ENCODE measurements at places on chromosomes 3 and 15.

GRCh38 chr3:64023861-64024223, 548 bp upstream of the PSMD6 start:
- DNase-seq, result no peak

GRCh38 chr3:47803480-47804025, 615 bp downstream of the DHX30 start:
- DNase-seq, result no peak

GRCh38 chr15:63603516-63603915, 6.3 kb downstream of the FBXL22 start:
- DNase-seq, result no peak

- DNase-seq, result no peak
These were observed 473 bp upstream of the COMMD2 start for GRCh38 chr3:149752788-149753136.

DNA sequence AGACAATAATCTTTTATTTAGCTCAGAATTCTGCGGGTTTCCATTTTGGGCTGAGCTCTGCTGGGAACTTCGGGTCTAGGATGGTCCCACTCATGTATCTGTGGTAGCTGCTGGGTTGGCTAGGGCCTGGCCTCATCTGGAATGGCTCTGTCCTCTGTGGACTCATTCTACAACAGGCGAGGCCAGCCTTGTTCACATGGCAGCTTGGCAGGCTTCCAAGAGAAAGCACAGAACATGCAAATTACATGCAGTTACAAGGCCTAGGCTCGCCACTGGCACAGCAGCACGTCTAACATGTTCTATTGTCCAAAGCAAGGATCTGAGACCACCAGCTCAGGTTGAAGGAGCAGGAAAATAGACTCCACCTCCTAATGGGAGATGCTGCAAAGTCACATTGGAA, 431.4 kb downstream of the PDCD6IP start:
- DNase-seq, result no peak

GRCh38 chr3:27253831-27254230, 115.4 kb downstream of the NEK10 start:
- no peak for DNase-seq

DNA sequence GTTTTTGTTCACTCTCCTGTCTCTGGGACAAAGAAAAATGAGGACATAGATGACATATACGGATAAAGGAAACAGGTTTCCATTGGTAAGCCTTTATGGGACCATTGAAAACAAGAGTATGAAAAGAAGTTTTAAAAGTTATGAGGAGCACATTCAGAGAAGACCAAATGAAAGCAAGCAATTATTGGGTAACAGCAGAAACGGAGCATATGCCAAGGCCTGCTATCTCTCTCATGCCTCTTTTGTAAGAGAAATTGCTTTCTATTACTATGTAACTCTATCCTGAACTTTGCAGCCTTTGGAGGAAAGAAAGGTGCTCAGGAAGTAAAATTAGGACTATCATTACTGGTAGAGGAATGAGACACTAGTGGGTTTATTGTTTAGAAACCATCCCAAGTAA, 14.9 kb upstream of the DPH6 start:
- no peak for DNase-seq

GRCh38 chr3:152742368-152743347, 92.3 kb upstream of the P2RY1 start:
- DNase-seq, result no peak

DNA sequence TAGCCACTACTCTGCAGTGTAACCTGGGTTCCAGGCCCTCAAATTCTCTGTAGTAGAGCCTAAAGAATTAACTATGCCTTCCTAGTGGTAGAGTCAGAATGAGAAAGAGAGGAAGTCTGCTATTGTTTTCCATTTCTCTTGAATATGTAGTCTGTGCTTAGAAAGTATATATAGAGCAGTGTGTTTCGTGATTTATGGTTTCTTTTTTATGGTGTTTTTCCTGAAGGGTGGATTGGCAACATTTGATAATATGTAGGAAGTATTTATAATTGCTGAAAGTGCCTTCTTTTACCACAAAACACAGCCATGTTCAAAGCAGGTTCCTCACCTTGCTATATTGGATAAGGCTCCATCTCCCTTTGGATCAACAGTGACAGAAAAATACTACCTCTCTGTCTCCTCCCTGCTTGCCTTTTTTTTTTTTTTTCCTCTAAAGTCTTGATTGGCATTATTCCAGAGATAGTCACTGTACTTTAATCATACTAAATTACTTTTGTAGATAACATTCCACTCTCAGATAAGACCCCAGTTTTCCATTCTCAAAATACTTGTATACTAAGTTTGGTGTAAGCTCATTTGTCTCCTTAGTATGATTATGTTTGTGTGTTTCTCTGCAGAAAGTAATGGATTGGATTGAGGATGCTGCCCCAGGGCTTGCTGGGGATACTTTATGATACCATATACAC, 47.8 kb downstream of the IQGAP1 start:
- no peak for DNase-seq

GRCh38 chr3:78633626-78634025, 1134.2 kb downstream of the ROBO1 start:
- no peak for DNase-seq

- DNase-seq, result no peak
These were observed 53.6 kb upstream of the SYN2 start for GRCh38 chr3:11950576-11950975.

GRCh38 chr15:32861761-32862160, 144.0 kb downstream of the GREM1 start:
- DNase-seq, result no peak

GRCh38 chr15:52057996-52058395, 39.0 kb downstream of the MAPK6 start:
- no peak for DNase-seq

GRCh38 chr15:40369474-40369869, 11.5 kb downstream of the DISP2 start:
- DNase-seq, result no peak

- DNase-seq, result no peak
These were observed 22.7 kb upstream of the IREB2 start for GRCh38 chr15:78415284-78415683.

DNA sequence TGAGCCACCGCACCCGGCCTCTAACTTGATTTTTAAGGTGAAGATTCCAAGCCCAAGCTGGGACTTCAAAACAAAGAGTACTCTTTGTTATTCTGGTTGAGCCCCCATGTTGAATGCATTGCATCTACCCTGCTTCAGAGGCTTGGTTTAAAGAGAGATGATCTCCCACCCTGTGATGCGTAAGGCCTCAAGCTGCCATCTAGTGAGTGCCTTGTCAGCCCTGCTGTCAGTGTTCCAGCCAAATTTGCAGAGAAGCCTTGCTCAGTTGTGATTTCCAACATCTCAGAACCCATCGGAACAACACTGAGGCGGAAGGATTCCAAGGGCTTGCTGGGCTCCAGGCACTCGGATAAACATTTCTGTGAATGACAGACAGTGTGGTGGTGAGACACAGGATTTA, 210.7 kb upstream of the RGMA start:
- DNase-seq, result no peak

- no peak for DNase-seq
These were observed 47.4 kb upstream of the ZBTB20 start for GRCh38 chr3:115194476-115194875.

DNA sequence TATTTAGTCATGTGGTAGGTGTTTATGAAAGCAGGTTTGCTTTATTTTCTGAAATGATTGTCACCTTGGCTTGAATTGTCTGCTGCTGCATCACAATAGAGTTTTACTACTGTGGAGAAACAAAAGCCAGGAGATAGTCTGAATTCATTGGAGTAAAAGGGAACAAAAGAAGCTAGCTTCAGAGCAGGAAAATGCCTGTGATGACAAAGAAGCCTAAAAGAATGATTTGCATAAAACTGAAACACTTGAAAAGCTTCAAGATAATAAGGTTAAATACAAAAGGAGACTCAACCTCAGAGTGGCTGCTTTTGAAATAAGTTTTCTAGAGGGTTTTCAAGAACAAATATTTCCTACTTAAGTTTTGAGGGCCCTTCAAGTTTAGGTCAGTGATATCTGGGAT, 138.3 kb downstream of the PTPRG start:
- no peak for DNase-seq

- no peak for DNase-seq
These were observed 338.1 kb upstream of the TGFBR2 start for GRCh38 chr3:30268288-30268687.

GRCh38 chr15:87755226-87755625, 501.3 kb downstream of the NTRK3 start:
- no peak for DNase-seq

DNA sequence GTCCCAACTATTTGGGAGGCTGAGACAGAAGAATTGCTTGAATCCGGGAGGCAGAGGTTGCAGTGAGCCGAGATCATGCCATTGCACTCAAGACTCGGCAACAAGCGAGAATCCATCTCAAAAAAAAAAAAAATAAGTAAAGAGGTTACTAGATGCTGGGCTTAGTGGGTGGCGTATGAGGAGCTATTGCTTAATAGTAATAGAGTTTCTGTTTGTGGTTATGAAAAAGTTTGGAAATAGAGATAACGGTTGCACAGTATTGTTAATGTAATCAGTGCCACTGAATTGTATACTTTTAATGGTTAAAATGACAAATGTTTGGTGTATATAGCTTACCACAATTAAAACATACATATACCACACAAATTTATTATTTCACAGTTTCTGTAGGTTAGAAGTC, 14.7 kb upstream of the HHATL start:
- no peak for DNase-seq

DNA sequence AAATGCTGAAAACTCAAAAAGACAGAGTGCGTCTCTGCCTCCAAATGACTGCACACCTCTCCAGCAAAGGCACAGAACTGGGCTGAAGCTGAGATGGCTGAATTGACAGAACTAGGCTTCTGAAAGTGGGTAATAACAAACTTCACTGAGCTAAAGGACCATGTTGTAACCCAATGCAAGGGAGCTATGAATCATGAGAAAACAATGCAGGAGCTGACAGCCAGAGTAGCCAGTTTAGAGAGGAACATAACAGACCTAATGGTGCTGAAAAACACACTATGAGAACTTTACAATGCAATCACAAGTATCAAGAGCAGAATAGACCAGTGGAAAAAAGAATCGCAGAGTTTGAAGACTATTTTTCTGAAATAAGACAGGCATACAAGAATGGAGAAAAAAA, 10.1 kb upstream of the AVEN start:
- no peak for DNase-seq

DNA sequence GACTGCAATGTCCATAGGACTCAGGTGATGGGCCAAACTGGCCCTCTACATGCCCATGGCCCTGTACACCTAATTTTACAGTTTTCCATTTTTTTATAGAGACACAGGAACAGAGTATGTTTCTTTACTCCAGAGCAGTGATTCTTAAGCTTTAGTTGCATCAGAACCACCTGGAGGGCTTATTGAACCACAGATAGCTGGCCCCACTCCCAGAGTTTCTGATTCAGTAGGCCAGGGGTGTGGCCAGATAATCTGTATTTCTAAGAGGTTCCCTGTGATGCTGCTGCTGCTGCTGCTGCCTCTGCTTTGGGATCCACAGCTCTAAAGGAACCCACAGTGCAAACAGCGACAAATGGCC, 5.1 kb downstream of the RBP1 start:
- DNase-seq, result no peak

DNA sequence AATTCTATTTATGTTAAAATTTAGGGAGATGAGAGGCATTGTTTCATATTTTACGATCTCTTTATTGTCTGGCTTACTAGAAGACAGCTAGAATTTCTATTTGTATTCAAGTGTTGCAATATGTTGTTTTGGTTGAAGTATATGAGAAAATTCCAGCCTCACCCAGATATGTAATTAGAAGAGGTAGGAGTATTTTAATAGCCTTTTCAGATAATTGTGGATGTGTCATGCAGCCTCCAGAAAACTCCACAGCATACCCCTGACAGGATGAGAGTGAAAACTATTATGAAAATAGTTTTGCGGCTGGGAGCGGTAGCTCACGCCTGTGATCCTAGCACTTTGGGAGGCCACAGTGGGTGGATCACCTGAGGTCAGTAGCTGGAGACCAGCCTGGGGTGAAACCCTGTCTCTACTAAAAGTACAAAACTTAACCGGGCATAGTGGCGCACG, 21.5 kb upstream of the USP3 start:
- DNase-seq, result no peak

GRCh38 chr3:155350571-155350970, 57.1 kb upstream of the STRIT1 start:
- DNase-seq, result no peak

DNA sequence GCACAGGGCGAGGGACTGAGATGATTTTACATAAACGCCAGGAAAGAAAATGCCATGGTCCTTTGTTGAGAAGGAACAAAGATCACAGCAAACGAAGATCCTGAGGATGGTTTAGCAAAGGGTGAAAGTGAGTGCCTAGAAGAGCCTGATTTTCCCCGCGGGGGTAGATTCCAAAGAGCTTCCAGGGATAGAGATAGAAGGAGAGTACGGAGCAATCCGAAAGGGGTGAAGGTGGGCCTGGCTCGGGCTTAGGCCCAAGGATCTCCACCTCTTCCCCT, 977 bp downstream of the CDC25A start:
- DNase-seq, result no peak

GRCh38 chr3:171343693-171344092, 116.5 kb downstream of the TNIK start:
- no peak for DNase-seq

DNA sequence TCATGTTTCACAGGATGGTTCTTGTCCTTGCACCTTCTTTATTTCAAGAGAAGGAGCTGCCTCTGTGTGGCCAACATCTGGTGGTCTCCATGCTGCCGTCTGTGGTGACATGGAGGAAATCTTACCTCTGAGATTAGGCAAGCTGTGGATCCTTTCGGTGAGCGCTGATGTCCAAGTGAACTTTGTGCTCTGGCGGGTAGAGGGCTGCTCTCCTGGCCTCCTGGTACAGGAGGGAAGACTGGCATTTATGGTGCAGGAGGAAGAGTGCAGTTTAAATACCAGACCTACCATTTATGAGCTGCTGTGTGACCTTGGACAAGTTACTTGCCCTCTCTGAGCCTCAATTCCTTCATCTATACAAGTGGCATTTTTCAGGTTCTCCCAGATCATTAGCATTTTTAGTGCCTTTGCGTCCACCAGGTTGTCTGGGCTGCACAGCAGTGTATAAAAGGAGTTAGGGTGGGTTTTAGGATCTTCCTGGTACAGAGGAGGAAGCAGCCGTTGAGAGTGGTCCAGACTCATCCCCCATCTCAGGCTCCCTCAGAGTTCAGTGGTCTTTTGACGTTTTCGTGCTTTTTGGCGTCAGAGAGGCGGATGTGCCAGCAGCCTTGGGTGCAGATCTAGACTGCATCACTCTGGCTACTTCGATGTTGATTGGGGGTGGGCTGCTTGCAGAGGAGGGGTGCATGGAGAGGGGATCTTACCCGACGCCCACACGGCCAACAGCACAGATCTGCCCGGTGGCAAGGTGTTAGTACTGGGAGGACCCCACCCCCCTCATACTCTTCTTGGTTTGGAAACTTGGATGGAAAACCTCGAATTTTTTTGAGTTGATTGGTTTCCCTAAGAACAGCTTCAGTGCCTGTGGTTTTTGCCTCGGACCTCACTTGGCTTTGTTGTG, 162.2 kb downstream of the ITPR1 start:
- DNase-seq, result no peak

- no peak for DNase-seq
These were observed 21.1 kb upstream of the ATP8B4 start for GRCh38 chr15:50140098-50140497.

DNA sequence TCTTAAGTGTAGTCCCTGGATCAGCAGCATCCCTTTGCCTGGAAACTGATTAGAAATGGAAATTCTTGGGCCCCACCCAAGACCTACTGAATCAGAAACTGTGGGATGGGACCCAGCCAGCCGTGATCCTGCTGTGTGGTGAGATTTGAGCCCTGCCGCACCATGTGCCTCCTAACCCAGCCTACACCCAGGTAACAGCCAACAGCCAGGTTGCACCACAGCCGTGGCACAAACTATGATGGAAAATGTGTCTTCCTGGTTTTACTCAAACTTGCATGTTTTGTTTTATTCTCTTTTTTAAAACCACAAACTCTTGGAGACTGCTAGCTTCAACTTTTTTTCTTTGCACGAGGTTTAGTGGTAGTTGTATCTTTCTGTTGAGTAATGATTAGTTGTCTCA, 2.6 kb downstream of the LIMD1 start:
- no peak for DNase-seq
